ENCODE measurements at places on chromosomes 1 and 21.

DNA sequence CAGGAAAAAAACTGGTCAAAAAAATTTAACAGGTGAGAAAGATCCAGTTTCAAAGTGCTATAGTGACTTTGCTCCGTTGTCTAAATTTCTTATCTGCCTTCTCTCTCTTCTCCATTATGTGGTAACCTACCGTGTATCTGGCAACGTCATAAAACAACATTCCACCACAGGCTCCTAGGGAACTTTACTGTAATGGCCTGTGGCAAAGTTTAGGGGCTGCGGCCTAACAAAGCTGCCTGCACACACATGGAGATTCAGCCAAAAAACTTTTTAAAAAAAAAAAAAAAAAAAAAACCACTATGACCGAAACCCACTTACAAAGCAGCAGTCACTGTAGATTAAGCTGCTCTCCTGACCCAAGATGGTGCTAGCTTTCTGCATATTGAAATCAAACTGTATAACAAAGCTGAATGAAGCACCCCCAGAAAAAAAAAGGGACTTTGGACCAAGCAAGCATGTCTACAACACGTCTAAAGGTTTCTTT is 202.6 kb downstream of the SLC45A1 start:
- DNase-seq, result no peak

- DNase-seq, result no peak
Observed at GRCh38 chr1:219422811-219423598, 189.9 kb downstream of the ZC3H11B start.

- no peak for DNase-seq
Observed at GRCh38 chr1:203038217-203038741, 12.0 kb downstream of the PPFIA4 start.

DNA sequence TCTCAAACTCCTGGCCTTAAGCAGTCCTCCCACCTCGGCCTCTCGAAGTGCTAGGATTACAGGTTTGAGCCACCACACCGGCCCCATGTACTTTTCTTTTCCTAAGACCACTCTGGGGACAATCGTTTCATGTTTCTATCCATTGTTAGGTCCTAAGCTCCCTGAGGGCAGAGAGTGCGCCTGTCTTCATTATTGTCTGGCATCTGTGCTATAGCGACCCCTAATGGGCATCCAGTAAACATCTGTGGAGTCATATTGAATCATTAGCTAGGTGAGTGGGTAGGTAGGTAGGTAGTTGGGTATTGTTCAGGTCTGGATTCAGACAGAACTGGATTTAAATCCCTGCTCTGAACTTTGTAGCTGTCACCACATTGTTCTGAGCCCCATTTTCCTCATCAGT is 66.1 kb downstream of the TMEM53 start:
- no peak for DNase-seq

DNA sequence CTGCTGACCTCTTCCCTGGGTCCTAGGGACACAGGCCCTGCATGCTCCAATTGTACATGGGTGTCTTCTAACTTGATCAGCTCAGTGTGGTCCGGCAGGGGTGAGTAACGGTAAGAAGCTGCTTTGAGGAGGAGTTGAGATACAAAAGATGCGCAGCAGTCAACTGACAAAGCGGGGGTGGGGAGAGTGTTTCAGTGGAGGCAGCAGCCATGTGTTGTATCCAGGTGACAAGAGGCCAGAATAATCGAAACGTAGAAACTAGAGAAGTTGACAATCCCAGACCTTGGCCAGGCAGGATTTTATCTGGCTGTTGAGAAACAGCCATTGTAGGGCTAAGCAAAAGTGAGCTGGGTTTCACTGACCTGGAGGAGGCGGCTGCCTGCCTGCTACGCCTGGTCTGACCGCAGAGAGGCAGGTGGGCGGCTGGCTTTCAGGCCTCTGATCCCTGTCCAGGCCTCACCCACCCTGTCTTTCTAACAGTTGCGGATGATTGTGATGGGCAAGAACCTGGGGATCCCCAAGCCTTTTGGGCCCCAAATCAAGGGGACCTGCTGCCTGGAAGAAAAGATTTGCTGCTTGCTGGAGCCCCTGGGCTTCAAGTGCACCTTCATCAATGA is 28.8 kb downstream of the PADI6 start:
- DNase-seq, result no peak

DNA sequence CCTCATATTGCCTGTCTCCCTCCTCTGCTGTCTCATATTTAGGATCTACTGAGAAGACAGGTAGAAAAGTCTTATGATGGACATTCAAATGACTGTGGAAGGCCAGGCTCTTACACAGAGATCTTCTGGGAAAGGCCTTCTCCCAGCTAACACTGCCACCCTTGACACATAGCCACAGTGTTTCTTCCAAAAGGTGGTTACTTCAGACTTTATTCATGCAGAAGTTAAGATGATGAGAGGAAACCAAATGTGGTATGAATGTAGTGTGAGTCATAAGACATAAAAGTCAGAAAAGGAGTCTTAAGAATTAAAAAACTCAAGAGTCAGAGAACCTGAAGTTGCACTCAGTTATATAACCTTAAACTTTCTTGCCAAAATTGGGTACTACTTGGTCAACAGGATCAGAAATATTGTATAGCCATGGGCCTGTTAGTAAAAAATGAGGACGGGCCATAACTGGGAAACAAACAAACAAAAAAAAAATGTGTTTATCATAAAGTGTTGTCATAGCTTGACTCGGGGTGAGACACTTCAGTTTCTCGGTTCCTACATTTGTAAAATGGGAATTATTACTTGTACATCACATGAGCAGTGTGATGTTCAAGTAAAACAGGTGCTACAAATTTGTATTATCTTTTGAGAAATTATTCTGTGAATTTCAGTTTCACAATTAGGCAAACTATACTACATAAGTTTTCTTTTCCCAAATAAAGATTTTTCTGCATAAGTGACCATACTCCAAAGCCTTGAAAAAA is 1.2 kb upstream of the DENND1B start:
- DNase-seq, result no peak

GRCh38 chr21:44867999-44868700 is 5.3 kb downstream of the PTTG1IP start:
- no peak for DNase-seq

- no peak for DNase-seq
Observed at GRCh38 chr21:27837936-27838335, 871.0 kb upstream of the ADAMTS5 start.

DNA sequence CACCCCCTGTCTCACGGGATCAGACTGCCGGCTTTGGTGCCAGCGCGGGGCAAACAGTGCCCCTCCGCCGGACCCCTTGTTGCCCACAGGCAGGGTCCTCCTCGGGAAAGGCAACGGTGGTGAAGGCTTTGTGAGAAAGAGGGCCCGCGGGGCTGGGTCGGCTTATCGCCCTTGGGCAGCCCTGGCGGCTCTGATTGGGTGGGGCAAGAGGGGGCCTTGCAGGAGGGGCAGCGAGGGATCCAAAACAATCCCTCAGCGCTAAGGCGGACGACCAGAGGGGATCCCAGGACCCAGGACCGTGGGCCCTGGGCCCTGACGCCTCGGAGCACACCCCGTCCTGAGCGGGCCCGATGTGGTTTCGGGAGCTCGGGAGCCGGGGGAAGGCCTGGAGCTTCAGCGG is 3.9 kb upstream of the ZNF678 start:
- DNase-seq, result no peak

DNA sequence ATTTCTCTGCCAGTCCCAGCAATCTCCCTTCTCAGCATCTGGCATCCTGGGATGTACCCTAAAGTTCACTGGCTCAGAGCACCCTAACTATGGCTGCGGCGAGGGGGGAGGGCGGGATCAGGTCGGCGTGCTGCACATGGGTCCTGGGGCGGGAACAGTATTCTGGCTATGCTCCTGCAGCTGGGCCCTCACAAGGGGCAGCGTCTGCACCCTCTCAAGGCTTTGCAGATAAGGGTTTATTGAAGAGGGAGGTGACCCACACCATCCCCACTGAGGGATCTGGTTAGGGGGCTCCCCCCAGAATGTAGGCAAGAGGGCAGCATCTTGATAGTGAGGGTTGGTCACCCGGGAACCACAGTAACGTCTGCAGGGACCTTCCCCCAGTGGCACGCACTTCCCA is 44.9 kb upstream of the PCBP3 start:
- DNase-seq, result no peak

DNA sequence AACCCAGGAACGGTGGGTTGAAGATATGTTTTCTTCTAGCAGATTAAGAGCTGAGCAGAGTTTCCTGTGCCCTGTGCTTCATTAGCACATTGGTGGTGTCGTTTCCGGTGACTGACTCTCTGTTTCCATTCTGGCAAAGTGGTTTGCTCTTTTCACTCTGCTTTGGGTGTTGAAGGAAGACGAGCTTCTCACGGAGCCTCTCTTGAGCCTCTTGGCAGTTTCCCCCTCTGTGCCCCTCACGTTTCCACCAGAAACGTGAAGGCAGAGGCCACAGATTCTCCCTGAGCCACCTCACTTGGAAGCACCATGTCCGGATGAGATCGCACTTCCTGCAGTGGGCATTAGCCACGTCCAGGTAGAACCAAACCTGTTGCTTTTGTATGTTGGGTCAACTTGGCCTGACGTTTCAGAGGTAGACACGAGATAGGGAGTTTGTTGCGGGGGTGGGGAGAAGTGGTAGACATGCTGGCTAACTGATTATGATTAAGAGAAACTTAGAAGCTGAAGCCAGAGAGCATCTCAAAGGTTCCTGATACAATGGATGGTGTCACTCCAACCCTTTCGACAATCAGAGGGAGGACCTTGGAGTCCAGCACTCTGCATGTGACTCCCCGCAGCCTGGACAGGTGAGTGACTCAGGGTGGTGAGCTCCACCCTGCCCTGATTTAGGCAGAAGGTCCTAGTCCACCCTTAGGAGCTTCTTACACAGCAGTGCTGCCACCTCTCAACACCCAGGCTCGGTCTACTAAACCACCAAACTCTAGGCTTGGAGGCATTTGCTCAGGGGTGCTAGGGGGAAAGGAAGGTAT is at the start of gene LAX1:
TSS of gene LAX1 (plus strand) at position 155 of the 809 bp plus-strand sequence. CDS start at position 538, 383 bp downstream.
- peak; percentile 64 for DNase-seq

DNA sequence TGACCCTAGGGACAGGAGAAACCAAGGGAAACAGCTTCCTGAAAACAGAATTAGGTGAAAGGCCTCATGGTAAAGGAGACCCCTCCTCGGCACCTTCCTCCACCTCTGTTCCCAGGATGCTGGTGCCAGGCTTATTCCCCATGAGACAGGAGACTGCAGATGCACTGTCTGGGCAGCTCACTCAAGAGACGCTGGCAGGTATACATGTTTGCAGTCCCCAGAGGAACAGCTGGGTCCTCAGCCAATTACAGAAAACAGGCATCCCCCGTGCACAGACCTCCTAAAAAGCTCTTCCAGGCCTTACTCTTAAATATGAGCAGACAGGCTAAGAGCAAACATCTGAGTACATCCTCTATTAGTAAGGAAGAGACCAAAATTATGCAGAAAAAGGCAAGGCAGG is 6.5 kb downstream of the CCSAP start:
- DNase-seq, result no peak

- DNase-seq, result no peak
Observed at GRCh38 chr1:11273595-11274234, 717 bp downstream of the UBIAD1 start.

DNA sequence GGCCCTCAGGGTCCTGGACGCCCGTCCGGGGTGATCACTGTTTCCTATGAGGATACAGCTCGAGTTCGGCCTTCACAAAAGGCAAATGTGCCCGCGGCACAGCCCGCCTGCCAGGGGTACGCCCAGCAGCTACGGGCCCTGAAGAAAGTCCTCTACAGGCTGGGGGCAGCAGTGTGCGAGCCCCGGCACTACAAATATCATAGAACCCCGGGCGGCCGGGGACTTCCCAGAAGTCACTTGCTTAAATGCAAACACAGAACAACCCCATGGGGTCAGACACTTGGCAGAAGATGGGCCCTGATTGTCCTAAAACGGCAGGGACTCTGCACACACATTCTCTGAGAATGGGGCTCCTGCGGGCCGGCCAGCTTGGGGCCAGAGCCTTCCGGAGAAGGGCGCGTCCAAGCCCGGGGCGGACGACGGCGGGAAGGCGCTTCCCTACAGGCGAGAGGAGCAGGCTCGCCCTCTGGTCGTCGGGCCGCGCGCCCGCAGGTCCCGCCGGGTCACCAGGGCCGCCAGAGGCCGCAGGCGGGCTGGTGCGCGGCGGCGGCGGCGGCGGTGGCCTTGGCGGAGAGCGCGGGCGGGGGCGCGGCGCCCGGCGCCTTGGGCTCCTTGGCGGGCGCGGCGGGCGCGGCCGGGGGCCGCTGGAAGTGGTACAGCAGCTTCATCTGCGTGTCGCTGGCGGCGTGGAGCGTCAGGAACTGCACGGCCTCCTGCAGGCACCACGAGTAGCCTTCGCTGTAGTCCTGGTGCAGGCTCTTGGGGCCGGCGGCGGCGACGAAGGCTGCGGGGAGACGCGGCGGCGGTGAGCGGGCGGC is 888 bp downstream of the HES5 start:
- DNase-seq, result no peak

DNA sequence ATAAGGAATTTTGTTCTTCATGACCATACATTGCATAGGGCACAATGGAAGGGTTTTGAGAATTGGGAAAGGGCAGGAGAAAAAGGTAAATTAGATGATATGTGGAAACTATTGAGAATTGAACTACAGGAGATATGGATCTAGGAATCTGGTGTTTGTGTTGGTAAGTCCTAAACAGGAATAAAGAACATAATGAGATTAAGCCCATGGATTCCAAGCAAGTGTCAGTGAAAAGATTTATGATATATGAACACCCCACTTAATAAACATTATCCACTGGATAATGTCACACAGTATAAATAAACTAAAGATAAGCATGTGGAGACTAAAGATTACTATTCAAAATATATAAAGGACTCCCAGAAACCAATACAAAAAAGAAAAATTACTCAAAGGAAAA is 98.2 kb downstream of the TNFSF18 start:
- no peak for DNase-seq

GRCh38 chr1:208218237-208219097 is 25.7 kb downstream of the PLXNA2 start:
- DNase-seq, result no peak

- DNase-seq, result no peak
Observed at GRCh38 chr1:214277704-214278635, 3.0 kb upstream of the SMYD2 start.

GRCh38 chr1:6294890-6295556 is 34.1 kb upstream of the GPR153 start:
- no peak for DNase-seq

DNA sequence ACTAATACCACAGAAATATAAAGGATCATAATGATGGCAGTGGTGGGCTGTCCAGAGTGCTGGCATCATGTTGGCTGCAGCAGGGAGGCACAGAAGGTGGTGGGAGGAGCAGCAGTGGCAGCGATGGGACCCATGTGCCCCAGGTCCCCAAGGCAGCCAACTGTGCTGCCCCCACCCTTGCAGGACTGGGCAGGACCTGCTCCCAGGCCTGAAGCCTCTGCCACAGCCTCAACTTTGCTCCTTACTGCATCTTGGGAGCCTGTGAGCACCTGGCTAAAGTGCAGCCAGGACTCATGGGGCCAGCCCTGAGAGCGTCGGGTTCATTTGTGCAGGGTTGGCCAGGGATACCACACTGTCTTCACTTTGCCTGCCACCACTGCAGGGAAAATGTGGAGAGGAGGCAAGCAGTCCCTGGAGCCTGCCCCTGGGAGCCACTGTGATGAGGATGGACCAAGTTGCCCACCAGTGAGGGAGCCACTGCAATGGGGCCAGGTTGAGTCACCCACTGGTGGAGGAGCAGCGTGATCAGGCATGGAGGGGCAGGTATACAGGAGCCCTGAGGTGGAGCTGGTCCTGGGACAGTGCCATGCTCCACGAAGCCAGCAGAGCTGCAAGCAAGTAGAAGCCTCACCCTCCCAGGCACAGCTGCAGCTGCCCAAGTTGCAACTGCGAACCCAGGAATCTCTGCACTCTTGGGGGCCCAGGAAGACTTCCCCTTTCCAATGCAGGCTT is 25.3 kb upstream of the DENND1B start:
- DNase-seq, result no peak

GRCh38 chr1:197127246-197127912 is 19.1 kb downstream of the ASPM start:
- DNase-seq, result no peak

- DNase-seq, result no peak
Observed at GRCh38 chr1:31145648-31146047, 80.1 kb upstream of the PUM1 start.

All from activated T-helper 1 cell treated with Interleukin-2 at 50 U/mL for 16 hours (primary cell).